SHP77 (cell line): ENCODE measurements at places on chromosomes 6 and 20.
A peak's percentile ranks its signal among the peaks of the same experiment; 100 is the strongest.

GRCh38 chr6:46090115-46091079 lies 39.4 kb upstream of the ENPP4 start:
- peak; percentile 47 for DNase-seq

DNA sequence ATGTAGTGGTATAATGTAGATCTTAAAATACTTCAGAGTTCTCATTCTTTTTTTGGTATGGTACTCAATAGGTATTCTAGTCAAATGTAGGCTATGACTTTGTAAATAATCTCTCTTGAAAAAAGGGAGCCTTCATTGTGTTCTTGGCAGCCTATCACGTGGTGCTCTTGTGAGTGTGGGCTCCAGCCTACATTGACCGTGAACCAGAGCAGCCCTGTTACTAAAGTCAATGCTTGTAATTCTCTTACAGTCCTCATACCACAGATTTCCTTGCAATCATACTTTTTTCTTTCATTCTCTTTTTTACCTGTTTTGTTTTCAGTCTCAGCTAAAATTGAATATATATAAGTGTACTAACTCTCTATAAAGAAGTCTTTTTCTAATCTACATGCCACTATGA lies 31.1 kb downstream of the ARID1B start:
- peak; percentile 22 for DNase-seq

DNA sequence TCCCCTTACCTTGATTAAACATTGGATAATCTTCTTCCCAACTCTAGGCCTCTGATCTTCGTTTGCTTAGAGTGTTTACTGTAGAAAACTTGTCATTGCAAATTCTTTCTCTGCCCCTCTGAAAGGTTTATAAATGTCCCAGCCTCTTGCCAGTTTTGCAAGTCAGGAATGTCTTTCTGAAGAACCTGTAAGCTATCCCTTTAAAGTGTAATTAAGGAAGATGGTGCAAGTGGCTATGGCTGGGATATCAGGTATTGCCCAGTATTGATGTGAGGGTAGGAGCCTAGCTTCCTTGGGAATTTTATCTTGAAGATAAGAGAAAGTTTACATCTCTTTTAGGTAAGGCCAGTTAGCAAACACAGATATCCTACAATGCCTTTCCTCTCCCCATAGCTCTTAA lies 211.0 kb upstream of the RIMS1 start:
- no peak for DNase-seq

DNA sequence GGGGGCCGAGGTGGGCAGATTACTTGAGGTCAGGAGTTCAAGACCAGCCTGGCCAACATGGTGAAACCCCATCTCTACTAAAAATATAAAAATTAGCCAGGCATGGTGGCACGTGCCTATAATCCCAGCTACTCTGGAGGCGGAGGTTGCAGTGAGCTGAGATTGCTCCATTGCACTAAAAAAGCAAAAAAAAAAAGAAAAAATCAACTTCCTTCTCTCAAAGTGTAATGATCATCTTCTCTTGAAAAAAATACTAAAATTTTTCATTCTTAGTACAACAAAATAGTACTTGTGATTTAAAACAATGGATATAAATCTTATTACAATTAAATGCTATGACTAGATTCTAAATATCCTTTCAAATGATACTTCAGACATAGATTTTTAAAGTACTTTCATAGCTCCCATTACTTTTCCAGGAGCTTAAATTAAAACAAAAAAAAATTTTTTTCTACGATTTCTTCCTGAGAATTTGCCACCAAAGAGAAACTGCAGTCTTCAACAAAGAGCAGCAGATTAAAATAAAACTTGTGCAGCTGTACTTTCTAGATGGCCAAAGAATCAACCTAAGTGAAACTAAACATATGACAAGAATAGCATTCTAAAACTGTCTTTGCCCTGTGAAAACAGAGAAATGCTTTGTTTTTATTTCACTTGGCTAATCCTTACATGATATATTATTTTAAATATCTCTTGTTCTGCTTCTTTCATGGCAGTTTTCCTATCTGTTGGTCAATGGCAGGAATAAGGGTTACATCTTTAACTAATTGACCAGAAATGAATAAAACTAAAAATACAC lies 75.2 kb downstream of the MAP3K5 start:
- DNase-seq, result no peak

GRCh38 chr6:42727087-42727611 lies 4.8 kb upstream of the PRPH2 start:
- DNase-seq, result peak; percentile 71
